ENCODE measurements at places on chromosomes 3 and 15. TPM values are rescaled to one million over a fixed set of nuclear protein-coding genes. Genes with fewer than 3 reads are reported as not detected.
A peak's percentile ranks its signal among the peaks of the same experiment; 100 is the strongest.

Gene GTPBP8
- total RNA-seq = 63.8 TPM

DNA sequence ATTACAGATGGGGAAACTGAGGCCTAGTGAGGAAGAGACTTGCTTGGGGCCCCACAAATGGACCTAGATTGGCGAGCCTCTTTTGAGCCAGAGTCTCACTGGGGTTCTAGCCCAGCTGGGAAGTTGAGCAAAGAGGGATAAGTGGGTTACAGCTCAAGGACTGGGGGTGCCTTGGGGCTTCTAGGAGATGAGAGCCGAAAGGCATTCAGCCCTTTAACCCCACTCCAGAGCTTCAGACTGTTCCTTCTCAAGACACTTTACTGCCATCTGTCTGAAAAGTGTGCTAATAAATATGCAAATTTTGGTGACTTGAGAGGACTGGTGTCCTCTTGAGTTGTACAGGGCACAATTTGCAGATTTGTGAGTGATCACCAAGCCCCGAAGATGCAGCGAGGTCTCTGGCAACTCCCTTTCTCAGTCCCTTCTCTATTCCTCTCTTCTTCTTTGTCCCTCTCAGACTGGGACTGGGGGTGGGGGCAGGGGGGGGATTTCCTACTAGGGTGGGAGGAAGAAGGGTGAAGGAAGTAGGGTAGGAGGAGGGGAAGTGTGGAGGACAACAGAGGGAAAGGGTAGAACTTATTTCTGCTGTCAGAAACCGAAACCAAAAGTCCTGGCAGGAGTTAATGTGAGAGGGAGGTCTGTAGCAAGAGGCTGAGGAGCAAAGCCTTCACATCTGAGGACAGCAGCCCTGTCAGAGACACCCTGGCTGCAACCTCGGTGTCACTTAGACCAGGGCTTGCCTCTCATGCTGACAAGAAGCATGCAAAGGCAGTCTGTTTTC lies 16.2 kb upstream of the ANKDD1A start:
- DNase-seq = no peak

DNA sequence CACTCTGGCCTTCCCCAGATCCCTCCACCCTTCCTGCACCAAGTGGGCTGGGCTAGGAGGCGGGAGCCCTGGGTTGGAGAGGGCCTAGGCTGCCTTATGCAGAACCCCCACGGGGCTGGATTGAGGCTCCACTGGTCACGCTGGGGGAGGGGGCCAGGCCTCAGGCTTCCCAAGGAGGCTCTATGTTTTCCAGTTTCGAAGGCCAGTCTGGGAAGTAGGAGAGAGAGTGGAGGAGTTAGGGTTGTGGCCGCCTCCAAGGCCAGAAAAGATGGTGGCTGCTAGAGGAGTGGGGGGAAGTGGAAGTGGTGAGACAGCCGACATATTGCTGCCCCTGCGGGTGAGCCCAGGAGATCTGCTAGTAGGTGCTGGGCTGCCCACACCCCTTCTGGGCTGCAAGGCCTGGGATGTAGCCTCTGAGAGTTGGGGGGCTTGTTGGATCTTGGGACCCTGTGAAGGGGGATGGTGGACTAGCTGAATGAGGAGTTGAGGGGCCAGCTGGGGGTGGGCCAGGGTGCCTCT lies 1.2 kb downstream of the GNAI2 start:
- peak; percentile 36 for DNase-seq

Gene MKRN3
- 1.8 TPM for total RNA-seq

DNA sequence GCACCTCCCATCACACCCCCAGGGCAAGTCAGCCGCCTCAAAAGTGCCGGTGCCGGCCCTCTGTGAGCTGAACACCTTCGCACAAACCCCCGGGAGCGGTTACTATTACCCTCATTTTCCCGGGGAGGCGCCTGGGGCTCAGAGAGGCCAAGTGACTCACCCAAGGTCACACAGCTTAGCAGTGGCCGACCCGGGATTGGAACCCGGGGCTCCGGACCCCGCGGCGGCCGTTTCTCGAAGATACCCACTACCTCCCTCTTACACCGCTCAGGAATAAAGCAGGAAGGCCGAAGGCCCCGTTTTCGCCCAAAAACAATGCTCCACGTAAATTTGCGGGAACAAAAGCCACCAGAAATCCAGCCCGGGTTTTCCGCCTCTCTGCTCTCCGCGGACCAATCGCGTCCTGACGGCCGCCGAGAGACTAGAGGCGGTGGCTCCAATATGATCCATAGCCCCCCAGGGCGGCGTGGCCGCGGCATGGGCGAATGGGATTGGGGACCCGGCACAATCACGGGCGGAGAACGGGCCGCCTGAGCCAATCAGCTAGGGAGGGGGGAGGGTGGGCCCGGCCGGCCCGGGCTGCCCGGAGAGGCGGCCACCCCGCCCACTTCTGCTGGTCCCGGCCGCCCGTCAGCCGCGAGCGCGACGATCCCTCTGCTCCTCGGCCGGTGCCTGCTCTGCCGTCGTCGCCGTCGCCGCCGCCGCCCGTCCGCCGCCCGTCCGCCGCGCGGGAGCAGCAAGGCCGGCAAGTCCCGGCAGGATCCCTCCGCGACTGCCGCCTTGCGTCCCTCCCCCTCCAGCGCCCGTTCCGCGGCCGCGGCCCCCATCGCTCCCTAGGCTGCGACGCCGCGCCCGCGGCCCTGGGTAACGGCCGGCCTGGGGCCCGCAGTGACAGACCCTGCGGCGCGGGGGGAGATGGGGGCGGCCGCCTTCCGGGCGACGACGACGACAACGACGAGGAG lies 177.0 kb downstream of the OR4M2 start:
- DNase-seq = no peak

GRCh38 chr3:197734667-197735318 lies 1.9 kb downstream of the RUBCN start:
- DNase-seq = no peak

Gene GOLGA6L7
- total RNA-seq = not detected

GRCh38 chr3:192816351-192816750 lies 89.0 kb upstream of the FGF12 start:
- DNase-seq = peak; percentile 86

- DNase-seq = peak; percentile 53
Measured at GRCh38 chr3:54951405-54951804, 23.5 kb upstream of the LRTM1 start.

DNA sequence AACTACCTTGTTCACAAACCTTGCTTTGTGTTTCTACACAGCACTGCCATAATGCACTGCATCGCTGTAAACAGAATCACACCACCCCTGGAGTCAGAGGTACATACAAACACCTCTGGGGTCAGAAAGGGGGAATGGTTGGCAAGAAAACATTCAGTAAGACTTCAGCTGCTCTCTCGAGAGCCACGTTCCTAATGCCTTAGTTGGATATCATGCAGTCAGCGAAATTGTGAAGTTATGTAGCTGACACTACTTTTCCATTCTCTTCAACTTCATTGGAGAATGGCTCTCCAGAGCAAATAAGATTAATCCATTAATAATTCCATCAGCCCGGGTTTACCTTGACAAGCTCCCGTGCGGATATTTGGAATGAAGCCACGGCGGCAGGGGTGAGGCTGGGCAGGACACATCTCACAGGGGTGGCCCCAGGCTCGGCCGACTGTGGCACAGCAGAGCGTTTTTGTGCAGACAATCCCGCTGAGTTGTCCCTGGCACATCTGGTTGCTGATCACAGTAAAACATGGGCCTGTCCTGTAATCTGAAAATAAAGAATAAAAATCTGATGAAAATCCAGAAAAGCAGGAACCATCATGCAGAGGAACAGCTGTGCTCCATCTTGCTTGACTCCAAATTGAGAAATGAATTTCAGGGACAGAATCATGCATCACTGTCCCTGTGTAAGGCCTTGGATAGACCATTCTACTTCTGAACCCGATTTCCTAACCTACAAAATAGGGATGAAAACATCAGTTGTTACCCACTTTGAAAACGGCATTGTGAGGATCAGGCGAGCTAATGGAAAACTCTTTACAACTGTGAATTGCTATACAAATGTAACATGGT lies 108.0 kb downstream of the FBN1 start:
- DNase-seq = no peak

DNA sequence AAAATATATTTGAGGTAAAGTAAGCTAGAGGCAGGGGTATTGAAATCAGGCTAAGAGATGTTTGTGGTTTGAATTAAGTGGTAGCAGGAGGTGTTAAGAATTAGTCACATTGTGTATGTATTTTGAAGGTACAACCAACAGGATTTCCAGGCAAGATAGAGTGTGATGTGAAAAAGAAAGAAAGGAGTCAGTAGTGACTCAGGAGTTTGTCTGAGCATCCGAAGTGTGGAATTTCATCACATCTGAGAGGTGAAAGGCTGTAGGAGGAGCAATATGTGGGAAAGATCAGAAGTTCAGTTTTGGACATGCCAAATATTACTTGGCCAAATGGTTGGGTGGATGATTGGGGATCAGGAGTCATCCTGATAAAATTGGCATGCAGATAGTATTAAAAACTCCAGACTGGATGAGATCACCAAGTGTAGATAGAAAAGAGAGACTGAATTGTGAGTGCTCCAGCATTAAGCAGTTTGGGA lies 32.1 kb upstream of the EBLN2 start:
- DNase-seq = peak; percentile 40

DNA sequence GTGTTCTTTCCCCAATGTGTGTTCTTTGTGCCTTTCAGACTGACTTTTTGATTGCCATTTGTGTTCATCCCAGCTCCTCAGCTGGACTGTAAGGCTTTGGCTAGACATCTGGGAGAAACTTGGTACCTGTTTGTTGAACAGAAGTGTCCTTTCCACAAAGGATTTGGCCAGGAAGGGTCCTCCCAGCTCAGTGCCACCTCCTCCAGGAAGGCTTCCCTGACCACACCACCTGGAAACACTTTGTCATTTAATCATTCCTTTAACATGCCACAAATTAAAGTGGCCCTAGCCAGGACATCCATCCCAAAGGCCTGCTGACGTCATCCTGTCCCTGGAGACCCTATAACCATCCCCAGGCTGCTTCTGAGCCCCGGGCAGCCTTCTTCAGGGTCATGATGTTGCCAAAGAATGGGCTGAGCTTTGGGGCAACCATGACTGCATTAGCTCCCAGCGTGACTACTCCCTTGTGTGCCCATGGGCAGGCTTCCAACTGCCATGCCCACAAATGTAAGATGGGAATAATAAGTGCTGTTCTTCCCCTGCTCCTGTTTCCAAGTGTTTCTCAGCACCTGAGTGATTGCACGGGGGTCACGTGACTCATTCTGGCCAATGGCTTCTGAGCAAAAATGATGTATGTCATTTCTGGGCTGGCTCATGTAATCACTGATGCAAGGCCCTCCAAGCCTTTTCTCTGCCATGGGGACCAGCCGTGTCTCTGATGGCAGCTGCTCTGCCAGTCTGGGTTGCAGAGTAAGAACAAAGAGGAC lies 112.5 kb upstream of the SMAD3 start:
- peak; percentile 17 for DNase-seq

- DNase-seq = peak; percentile 64
Measured at GRCh38 chr3:122415104-122415744, 638 bp downstream of the WDR5B start.

GRCh38 chr3:11514191-11514821 lies 129.4 kb downstream of the VGLL4 start:
- peak; percentile 88 for DNase-seq

Gene CCR8
- total RNA-seq = not detected

Gene TRIM71
- 0.17 TPM for total RNA-seq

DNA sequence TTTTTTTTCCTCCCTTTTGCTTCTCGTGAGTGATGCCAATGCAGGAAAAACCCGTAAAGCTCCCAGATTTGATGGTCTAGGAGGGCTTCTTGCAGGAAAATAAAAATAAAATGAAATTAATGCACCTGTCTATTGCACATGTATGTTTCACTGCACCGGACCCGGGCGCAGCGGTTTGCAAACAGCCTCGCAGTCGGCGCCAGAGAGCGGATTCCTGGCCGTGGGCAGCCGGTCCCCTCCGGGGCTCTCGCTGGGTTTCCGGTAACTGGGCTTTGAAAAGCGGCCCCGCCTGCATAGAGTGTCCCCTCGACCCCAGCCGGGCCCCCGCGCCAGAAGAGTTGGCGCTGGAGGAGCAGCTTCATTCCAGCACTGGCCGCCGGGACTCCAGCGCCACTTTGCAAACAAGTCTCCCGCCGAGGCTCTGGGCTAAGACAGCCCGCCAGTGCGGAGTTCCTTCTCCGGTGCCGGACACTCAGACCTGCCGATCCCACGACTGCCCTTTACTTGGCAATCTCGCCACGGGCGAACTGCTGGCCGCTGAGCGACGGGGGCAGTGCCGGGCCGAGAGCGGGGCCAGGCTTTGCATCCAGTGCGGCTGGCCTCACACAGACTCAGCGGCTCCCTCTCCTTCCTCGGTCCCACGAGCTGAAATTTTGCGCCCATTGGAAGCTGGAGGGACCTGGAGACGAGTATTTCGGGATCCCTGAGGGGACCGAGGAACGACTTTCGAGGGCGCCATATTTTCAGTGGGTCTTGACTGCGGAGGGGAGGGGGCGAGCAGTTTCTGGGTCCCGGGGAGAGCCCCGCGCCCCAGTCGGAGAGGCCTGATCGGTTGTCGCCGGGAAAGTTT lies 225.9 kb upstream of the C2CD4B start:
- peak; percentile 14 for DNase-seq

GRCh38 chr3:119258915-119259314 lies 18.2 kb upstream of the B4GALT4 start:
- DNase-seq = no peak
